ENCODE measurements at places on chromosomes 16 and 17.
A peak's percentile ranks its signal among the peaks of the same experiment; 100 is the strongest.

DNA sequence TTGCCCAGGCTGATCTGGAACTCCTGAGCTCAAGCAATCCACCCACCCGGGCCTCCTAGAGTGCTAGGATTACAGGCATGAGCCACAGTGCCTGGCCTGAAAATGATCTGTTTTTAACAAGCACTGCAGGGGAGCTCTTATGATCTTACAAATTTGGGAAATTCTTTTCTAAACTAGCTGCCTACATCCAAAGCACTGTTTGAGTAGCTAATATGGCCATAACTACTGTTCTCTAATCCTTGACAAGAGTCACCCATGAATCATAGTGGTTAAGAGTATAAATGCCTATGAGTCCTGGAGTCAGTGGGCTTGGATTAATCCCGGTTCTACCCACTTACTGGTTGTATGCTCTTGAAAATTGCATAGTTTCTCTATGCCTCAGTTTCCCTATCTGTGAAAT lies 1.4 kb upstream of the CPPED1 start:
- DNase-seq = no peak

DNA sequence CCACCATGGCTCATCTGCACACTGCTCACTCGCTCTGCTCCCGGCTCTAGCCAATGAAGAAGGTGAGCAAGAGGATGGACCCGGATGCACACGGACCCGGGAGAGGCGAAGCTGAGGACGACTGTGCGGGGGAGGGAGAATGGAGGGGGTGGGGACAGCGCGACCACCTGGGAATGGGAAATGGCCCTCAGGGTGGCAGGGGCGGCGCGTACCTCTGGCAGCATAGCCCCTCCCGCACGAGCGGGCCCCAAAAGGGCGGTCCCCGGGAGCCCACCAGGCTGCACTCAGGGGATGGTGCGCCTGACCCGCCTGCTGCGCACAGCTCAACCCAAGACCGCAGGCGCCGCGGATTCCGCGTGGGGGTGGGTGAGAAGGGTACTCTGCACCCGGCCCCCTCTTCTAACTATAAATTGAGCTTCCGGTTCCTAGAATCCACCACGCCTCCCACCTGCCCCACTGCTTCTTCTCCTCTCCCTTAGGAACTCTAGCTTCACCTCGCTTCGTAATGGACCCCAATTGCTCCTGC lies 6.1 kb downstream of the MT1H start:
- DNase-seq = peak; percentile 83

DNA sequence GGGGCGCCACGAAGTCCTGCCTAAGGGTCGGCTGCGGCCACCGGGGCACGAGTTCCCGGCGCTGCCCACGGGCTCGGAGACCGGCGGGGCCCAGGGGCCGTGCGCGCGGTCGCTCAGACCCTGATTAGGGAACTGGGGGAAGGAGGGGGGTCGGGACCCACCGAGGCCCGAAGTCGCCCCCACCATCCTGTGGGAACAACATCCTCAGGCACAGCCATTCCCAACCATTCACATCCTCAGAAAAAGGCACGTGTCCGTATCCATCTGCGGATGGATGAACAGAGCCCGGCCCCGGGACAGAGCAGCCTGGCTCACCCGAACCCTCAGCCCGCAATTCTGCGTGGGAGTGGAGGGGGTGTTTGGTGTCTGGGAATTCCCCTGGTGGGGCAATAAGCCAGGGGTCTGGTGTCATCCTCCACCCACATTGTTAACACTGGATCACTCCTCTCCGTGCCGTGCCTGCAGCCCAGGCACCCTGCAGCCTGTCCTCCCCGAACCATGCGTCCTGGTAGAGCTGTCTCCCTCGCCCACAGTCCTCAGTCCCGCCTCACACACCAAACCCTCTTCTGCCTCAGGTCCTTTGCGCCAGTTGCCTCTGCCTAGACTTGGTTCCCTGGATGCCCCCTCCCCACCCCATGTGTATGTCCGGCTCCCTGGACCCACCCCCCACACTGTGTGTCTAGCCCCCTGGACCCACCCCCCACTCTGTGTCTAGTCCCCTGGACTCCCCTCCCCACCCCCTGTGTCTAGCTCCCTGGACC lies 789 bp upstream of the CCDC57 start:
- DNase-seq = peak; percentile 89

DNA sequence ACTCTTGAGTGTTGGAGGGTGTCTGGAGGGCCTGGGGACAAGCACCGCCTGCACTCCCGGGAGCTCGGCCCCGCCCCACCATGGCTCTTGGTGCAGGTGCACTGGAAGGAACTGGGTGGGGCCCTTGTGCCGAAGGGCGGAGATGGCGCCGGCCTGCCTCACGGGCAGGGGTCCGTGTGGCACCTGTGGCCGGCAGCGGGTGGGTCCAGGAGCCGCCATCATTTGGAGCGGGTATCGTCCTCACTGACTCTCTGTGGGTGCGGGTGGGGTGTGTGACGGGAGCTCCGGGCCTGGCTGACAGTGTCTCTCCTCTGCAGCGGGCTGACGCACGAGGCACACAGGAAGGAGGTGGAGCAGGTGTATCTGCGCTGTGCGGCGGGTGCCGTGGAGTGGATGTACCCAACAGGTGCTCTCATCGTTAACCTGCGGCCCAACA lies 5.2 kb downstream of the METRNL start:
- DNase-seq = no peak

DNA sequence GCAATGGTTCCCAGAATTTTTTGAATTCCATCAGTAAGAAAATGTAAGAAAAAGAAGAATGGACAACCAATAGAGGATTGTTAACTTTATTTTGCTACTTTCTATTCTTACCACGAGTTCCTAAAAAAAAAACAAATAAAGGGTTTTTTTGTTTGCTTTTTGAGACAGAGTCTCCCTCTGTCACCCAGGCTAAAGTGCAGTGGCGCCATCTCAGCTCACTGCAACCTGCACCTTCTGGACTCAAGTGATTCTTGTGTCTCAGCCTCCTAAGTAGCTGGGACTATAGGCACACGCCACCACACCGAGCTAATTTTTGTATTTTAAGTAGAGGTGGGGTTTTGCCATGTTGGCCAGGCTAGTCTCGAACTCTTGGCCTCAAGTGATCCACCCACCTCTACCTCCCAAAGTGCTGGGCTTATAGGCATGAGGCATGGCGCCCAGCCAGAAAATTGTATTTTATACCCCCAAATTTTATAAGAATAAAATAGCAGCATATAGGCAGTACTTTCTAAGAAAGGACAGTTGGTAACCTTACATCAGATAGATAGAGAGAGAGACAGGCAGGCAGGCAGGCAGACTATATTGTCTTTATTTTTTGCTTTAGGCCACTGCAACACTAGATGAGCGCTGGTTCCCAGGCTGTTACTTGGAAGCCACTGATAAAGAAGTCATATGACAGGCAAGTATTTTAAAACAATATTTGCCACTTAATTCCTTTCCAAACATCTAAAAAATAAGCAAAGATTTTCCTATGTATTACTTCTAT lies 127.5 kb downstream of the VPS53 start:
- DNase-seq = no peak

DNA sequence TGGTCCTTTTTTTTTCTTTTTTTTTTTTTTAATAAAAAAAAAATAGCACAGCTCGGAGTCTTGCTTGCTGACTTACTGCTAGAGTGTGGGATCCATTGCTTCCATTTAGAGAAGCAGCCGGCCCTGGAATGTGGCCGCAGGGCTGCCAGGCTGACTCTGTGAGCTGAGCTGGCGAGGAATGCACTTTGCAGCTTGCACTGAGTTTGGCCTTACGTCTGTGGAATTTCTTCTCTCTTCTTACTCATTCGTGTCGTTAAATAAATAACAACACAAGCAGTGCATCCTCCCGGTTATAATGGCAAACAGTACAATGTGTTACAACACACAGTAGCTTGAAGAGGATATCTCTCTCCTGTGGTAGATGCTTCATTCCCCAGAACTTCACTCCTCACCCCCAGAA lies 69.2 kb downstream of the PRKCB start:
- DNase-seq = no peak

DNA sequence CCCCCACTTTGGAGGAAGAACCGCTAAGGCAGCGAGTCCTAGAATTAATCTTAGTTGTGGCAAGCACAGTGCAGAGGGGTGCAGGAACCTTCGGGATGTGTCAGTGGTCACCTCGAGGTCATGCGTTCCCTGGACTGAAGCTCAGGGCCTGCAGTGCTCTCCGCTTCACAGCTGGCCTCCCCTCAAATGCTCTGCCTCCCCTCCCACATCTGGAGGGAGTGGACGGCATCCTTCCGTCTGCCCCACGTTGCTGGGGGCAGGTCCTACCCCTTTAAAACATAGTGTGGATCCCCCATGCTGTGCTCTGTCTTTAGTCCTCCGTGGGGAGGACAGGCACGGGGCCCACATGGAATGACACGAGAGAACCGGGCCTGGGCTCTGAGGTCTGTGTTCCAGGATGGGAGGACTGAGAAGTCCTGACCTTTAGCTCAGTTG lies 99.5 kb upstream of the CDC42EP4 start:
- no peak for DNase-seq

DNA sequence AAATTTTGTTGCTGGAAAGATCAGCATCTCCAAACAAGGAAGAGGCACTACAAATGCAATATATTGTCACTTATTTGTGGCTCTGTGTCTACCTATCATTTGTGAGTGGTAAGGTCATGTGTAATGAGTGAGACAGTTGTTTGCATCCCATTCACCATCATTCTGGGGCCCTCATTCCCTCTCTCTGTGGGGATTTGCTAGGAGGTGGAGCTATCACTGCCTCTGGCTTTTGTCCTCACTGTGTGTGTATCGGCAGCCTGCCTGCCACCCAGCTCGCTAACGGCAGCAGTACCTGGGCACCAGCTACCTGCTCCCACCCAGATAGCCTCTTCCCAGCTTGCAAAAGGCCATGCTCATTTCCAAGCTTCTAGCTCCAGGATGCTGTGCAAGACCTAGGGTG lies 379.2 kb upstream of the ZFHX3 start:
- DNase-seq = no peak

DNA sequence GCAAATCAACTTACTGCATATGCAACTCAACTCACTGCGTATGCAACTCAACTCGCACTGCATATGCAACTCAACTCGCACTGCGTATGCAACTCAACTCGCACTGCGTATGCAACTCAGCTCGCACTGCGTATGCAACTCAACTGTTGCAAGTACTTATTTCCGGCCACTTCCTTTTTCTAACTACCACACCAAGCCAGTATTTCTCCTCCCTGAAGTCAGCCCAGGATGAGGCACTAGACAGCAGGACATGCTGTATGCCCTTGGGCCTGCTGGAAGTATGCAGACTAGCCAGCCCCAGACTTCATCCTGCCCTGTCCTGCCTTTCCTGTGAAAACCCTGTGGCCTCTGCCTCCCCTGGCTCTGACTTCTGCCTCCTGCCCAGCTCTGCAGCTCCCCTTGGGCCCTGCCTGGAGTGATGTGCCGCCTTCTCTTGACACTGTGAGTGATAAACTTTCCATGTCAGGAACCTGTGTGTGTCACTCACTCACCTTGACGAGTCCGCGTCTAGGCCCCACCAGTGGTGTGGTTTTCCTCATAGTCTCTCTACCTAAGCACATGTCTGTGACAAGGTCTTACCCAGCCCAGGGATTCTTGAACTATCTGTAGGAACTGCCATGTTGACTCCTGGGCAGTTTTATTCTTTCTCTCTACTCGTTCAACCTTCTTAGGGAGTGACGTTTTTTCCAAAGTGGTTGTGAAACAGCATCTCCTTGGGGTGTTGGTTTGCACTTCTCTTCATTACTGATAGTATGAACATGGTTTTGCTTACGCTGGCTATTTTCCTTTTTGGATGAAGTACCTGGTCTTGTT lies 16.4 kb downstream of the ZNF778 start:
- no peak for DNase-seq

GRCh38 chr17:5035315-5035714 lies at the start of gene SLC52A1:
TSS of gene SLC52A1 (minus strand) at chr17:5035426. CDS start at chr17:5034606, 820 bp downstream.
- DNase-seq = no peak

- DNase-seq = peak; percentile 64
These were observed 41.7 kb upstream of the JPH3 start for GRCh38 chr16:87560428-87561199.

DNA sequence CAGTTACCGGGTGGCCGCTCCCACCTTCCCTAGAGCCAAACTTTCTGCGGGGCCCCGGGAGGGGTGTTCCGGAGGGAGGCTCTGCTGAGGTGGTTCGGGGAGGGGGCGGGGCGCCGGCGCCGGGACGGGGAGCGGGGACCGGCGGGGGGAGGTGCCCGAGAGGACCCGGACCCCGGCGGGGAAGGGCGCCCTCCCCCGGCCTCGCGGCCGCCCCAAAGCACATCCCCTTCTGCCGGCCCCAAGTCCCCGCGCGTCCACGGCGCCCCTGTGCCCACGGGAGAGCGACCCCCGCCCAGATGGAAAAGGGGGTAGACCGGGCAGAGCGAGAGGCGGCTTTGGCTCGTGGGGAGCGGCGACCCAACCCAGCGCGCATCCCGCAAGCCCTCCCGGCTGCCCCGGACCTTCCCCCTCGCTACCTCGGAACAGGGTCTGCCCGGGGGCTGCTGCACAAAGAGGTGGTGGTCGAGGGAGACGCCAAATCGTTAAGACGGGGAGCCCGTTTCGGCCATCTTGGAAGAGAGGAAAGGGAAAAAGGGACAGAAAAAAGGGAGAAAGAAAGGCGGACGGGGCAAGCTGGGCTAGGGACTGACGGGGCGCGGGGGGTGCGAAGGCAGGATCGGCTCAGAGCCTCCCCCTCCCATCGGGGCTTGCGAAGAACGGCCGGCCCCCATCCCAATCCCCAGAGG lies 530 bp downstream of the PCGF2 start:
- DNase-seq = no peak

GRCh38 chr17:48604770-48605329 lies at the start of gene HOXB6:
TSS of gene HOXB6 (minus strand) at chr17:48604986. CDS start at chr17:48598150, 6,836 bp downstream.
- DNase-seq = no peak

DNA sequence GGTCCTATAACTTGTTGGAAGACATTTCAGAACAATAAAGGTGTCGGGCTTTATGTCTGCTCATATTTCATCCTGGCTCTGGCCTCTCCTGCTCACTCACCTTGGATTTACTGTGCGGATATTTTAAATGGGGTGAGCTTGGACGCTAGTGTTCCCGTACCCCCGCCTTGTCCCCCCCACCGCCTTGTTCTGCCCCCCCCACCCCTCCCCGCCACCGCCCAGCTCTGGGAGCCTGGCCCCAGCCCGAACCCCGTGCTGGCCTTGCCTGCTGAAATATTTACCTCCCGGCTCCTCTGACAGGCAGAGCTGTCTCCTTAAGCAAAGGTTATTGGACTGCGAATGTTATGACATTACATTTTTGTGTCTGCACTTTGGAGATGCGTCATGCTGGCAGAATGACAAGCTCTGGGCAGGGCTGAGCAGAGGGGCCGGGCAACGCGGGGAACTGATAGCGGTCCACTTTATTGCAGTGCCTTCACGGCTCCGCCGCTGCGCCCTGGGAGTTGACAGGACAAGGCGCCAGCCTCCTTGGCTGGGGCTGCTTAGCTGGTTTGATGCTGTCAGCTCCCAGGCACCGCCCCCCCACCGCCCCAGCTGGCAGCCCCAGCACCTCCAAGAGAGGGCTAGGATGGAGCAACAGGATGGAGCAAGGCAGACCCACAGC lies 222.5 kb upstream of the GSE1 start:
- no peak for DNase-seq
